ENCODE measurements at places on chromosomes 12 and 14.

DNA sequence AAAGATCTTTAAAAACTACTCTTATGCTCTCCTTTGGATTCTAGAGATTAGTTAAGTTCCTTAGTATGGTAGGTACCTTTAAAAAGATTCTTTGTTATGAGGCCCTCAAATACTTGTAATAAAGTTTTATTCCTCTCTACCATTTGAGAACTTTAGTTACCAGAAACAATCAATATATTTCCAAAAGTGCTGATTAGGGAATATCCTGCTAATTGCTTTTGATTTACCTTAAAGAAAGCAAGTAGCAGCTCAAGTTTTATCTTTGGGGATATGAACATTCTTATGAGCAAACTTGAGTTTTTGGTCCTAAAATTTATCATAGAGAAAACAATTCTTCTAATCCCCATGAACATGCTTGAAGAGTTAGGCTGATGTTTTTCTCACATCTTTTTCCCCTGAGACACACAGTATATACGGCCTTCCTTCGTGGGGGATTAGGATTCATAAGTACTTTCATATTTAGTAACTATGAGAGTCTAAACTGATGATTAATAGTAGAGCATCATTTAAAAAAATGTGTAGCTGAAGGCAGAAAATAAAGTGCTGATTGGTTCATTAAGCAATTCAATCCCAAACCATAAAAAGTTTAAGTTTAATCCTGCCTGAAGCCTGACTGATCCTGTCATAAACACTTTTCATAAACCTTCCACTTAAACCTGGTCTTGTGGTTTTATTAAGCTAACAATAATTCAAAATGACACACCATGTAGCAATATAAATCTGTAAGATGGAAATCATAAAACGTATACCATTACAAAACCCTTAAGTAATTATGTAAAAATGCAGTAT is 380.5 kb upstream of the FBXO33 start:
- DNase-seq: no peak

DNA sequence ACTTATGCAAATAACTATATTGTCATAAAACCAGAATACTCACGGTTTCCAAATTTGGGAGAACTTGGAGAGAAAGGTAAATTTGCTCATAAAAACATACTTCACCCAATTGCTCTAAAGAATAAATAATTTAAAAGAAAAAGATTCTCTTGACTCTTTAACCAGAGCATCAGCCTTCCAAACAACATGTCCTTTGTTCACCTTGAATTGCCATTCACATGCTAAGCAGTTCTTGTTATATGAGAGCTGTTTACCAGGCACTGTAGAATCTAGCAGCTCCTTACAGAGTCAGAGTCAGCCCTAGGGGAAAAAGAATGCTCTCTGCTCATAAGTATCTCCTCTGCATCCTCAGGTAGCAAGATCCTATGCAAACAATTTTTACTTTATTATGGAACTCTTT is 10.2 kb downstream of the SLCO1A2 start:
- DNase-seq: no peak

GRCh38 chr12:53591301-53592206 is 34.6 kb downstream of the ATF7 start:
- DNase-seq: no peak

DNA sequence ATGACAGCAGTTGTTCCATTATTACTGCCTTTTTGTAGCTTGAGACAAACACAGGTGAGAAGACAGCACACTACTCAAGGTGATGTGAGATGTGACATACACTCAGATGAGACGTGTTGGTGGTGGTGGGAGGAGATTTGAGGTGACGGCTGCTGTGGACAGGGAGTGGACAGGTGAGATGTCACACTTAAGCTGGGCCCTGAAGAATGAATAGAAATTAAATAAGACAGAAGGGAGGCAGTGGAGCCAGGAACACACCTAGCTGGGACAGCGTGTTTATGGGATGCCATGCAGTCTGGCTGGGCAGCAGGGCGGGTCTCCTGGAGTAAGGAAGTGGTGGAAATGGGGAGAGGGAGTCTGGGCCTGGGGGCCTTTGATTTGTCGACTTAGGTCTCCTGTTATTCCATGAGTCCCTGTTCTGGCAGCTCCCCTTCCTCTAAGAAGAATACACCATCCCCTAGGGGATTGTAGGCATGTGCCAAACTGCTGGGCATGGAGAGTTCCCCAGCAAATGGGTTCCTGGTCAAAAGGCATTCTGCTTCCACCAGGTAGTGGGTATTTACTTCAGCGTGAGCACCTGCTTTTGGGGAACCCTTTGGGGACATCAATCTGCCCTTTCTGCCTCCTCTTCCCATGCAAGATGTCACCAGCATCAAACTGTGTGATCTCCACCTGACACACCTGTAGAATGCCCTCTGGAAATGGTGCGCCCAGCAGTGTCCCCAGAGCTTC is 71.2 kb upstream of the ESRRB start:
- DNase-seq: no peak

All from DND-41 (cell line).